Daoy (cell line): ENCODE measurements at places on chromosomes 13 and 19. TPM values are rescaled to one million over a fixed set of nuclear protein-coding genes. Genes with fewer than 3 reads are reported as not detected.

GRCh38 chr19:47280183-47280797 lies 5.6 kb downstream of the INAFM1 start:
- DNase-seq = peak; percentile 62

MYO1F gene
- 0.24 TPM in 1 of 2 replicates, not detected in the other for total RNA-seq

CGB8 gene
- 27.8 and 31.4 TPM in 2 replicates for total RNA-seq

ZNF547 gene
- total RNA-seq = 2.6 and 3.4 TPM in 2 replicates

DNA sequence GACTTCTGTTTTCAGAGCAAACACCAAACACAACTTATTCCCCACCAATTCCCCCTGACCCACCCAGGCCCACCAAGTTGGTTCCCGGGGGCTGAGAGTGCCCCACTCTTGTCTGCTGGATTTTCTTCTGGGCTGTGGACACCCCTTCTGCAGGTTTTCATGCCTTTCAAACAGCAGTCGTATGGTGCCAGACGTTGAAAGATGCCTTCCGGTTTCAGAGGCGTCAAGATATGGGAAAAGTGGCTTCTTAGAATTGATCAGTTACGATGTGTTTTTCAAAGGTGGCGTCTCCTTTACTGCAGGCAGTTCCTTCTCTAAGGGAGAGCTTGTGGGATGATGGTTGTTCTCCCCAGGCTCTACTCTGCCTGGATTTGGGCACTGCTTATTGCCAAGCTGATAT lies 12.7 kb downstream of the CLEC11A start:
- no peak for DNase-seq

CHAF1A gene
- total RNA-seq = 39.7 and 55.8 TPM in 2 replicates

KIR2DL3 gene
- not detected in 2 replicates for total RNA-seq

DNA sequence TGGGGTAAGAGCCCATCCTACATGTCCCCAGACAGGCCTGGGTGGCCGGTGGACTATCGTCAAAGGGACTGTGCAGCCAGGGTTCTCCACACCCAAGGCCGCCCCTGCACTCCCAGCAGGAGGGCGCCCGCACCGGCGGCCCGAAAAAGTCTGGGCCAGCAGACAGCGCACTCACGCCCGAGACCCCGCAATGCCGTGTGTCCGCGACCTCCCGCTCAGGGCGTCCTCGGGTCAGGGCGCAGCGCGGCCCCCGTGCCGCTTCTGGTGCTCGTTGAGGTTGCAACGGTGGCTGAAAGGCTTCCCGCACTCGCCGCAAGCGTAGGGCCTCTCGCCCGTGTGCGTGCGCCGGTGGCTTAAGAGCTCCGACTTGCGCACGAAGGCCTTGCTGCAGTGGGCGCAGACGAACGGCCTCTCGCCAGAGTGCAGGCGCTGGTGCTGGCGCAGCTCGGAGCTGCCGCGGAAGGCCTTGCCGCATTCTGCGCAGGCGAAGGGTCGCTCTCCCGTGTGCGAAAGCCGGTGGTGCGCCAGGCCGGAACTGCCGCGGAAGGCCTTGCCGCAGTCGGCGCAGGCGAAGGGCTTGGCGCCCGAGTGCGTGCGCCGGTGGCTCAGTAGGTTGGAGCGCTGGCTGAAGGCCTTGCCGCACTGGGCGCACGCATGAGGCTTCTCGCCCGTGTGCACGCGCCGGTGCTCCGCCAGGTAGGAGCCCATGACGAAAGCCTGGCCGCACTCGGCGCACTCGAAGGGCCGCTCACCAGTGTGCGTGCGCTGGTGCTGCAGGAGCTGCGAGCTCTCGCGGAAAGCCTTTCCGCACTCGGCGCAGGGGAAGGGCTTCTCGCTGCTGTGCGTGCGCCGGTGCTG lies 2.8 kb upstream of the A1BG start:
- no peak for DNase-seq

ZNF221 gene
- 3.0 and 6.3 TPM in 2 replicates for total RNA-seq
